CD8-positive, alpha-beta T cell (primary cell): ENCODE measurements at places on chromosomes 1 and 21.

- no peak for DNase-seq
These were observed 100.9 kb downstream of the TSEN15 start for GRCh38 chr1:184152434-184152898.

- DNase-seq = no peak
These were observed 95.0 kb upstream of the C1orf105 start for GRCh38 chr1:172325531-172325930.

- DNase-seq = no peak
These were observed 442.3 kb downstream of the GPATCH2 start for GRCh38 chr1:217188280-217189237.

DNA sequence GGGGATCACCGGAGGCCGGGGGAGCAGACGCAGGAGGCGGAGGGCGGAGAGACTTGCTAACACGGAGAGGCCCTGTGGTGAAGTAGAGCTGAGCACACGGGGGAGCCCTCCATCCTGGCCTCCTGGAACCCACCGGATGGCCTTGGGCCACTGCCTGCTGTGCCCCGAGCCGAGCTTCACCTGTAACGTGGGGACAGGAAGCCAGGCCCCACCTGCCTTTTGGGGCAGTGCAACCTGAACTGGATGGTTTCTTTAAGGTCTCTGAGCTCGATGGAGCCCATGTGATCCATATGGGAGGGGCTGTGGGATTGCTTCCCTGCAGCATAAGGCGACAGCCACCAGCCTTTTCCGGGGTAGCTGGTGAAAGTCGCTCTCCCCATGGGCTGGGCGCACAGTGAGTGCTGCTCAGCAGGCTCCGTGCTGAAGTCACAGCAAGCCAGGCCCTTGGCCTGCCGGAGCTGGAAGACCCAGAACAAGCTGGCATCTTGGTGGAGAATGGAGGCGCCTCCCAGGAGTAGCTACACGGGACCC is 35.8 kb downstream of the TFF3 start:
- DNase-seq = no peak

- no peak for DNase-seq
These were observed 24.9 kb upstream of the MAP1LC3C start for GRCh38 chr1:242023805-242024204.

GRCh38 chr1:153717330-153717729 is 10.5 kb upstream of the INTS3 start:
- no peak for DNase-seq

- no peak for DNase-seq
These were observed 19.6 kb upstream of the CBR3 start for GRCh38 chr21:36115138-36115730.
